ENCODE measurements at places on chromosomes 5 and 9.

- DNase-seq, result no peak
These were observed 97.9 kb downstream of the CACNA1B start for GRCh38 chr9:137975527-137975913.

DNA sequence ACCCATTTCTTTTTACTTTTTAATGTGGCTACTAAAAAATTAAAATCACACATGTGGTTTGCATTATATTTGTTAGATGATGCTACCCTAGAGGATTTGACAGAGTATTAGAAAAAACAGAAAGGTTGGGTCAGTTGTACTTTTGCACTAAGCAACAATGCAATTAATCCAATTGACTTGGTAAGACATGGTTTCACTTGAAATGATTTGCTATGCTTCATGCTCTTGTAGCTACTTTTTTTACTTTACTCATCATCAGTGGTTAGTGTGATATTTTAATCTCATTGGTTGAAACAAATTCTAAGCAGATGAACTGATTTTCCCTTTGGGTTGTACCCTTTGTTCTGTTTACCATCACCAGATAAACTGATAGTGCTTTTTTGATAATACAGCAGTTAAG is 39.4 kb downstream of the HMHB1 start:
- DNase-seq, result no peak

- no peak for DNase-seq
These were observed 15.8 kb downstream of the ADAMTS13 start for GRCh38 chr9:133437753-133438531.

DNA sequence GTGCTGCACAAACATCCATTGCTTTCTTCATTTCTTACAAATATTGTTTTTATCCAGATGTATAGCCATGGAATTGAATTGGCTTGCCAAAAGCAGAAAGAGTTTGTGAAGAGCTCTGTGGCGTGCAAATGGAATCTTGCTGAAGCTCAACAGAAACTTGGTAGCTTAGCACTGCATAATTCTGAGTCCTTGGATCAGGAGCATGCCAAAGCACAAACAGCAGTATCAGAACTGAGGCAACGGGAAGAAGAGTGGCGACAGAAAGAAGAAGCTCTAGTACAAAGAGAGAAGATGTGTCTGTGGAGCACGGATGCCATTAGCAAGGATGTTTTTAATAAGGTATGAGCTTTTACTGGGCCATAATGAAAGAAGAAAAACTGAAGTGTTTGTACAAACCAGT is 5.5 kb downstream of the CDC37L1 start:
- no peak for DNase-seq

DNA sequence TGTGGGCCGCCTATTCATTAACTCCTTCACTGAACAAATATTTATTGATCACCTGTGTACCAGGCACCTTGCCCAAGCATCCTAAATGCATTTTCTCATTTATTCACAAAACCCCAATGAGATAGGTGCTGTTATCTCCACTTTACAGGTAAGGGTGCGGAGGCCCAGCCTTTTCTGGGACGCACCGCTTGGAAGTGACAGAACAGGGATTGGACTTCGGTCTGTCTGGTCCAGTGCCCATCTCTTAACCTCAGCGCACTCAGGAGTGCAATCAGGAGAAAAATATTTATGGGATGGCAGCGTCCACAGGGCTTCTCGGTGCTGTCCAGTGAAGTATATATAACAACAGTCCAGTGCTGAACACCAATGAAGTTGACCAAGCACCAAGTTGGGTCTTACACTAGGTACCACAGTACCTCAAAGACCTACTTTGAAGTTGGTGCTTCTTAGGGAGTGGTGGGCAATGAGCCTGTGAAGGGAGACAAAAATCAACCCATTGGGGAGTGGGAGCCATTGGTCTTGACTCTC is 18.9 kb upstream of the GARNL3 start:
- no peak for DNase-seq

GRCh38 chr5:2111569-2112105 is 228.9 kb upstream of the IRX4 start:
- DNase-seq, result no peak

- DNase-seq, result no peak
These were observed 23.6 kb upstream of the CSF1R start for GRCh38 chr5:150109921-150110320.

GRCh38 chr9:113463418-113464285 is at the start of gene RGS3:
TSS of gene RGS3 (plus strand) at chr9:113463727. CDS start at chr9:113463803, 76 bp downstream.
- peak; percentile 24 for DNase-seq

DNA sequence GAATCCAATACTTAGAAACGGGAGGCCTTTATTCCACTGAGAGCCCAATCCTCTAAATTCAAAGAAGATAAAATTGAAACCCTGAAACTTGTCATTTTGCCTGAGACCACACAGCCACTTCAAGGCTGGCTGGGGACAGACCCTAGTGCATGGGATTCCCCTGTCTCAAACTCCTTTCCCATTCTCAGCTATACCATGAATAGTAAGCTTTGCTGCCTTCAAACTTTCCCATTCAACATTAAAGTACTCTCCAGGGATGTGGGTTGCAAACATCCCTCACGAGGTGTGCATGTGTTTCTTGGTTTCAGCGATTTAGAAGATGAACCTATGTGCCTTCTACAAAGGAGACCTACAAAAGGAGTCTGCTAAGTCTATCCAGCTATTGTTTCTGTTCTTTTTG is 64.6 kb downstream of the GABRB2 start:
- no peak for DNase-seq

GRCh38 chr5:1189269-1189668 is 12.1 kb upstream of the SLC6A19 start:
- no peak for DNase-seq

GRCh38 chr5:122022966-122023365 is 55.1 kb downstream of the LOX start:
- no peak for DNase-seq

- DNase-seq, result peak; percentile 43
These were observed 42.2 kb upstream of the PDE8B start for GRCh38 chr5:77168161-77168878.

DNA sequence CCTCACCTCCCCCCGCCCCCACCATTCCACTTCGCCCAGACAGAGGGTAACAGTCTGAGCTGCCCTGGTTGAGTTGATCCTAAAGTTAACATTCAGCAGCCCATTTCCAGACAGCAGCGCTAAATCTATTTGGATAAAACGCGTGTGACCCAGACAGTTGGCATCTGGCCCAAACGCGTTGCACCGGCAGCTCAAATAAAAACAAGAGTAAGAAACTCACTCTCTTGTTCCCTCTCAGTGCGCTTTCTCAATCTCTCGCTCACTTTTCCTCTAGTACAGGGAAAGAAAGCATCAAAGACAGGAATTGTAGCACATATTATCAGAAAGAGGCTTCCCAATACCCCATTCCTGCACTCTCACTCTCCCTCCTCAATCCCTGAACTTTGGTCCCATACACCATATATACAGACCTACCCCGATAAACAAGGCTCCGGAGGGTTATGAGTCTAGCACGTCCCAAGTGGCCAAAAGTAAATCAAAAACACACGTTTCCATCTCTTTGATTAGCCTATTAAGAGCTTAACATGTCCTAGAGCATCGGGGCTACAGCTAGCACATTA is 1.3 kb downstream of the ADAMTS6 start:
- peak; percentile 89 for DNase-seq

DNA sequence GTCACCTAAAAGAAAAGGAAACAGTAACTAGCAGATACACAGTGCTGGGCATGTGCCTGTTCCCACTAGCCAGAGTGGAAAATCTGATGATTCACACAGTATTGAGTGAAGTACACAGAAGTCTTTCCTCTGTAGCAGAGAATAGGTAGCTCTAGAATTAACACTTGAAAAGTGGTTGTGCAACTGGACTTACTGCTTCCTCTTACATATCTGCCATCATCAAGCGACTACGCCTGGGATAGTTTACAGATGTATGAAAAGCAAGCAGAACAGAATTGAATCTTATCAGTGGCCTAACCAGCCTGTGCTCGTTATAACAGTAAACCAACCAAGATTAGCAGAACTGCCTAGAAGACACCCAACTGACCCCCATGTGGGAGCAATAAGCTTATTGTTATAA is 130.6 kb downstream of the DTWD2 start:
- no peak for DNase-seq

DNA sequence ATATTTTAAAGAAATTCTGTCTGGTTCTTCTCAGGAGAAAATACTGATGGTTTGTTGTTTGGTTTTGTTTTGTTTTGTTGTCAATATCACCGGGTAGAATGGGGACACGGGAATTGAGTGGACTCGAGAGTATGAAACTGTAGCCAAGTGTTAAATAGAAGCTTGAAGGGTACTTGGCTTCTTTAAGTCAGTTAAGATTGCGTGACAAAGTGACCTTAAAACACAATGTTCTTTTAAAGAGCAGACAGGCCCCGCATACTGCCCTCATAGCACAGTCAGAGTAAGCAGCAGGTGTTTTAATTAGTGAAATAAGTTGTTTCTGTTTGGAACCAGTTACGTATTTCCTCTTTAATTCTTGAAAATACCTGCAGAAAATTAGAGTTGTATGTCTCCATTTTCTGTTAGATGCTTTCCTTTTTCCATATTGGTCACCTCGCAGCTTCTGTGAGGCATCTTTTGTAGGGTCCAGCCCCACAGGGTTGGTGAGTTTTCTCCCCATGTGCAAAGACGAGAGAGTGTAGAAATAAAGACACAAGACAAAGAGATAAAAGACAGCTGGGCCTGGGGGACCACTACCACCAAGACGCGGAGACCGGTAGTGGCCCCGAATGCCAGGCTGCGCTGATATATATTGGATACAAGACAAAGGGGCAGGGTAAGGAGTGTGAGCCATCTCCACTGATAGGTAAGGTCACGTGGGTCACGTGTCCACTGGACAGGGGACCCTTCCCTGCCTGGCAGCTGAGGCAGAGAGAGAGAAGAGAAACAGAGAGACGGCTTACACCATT is 9.6 kb downstream of the TRIP13 start:
- no peak for DNase-seq

DNA sequence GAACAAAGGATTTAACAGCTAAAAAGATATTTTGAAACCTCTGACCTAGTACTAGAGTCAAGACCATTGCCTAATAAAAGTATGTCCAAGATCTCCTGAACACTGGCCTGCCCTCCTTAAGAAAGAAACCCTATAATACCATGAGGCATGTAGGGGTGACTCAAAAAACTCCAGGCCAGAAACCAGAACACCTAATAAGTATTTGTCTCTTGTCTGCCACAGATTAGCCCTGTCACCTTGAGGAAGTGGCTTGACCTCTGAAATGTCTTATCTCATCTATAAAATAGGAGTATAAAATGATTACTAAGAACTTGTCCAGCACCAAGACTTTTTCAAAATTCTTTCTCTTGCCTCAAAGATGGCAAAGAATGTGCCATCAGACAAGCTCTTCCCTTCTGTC is 125.5 kb upstream of the RASGRF2 start:
- DNase-seq, result no peak
